ENCODE measurements at places on chromosomes 5 and 9. TPM values are rescaled to one million over a fixed set of nuclear protein-coding genes. Genes with fewer than 3 reads are reported as not detected.

GRCh38 chr5:6408627-6409446, 30.5 kb upstream of the MED10 start:
- DNase-seq = peak; percentile 53

- DNase-seq = peak; percentile 34
Measured at GRCh38 chr5:181186986-181187499, 18.0 kb downstream of the TRIM7 start.

DNA sequence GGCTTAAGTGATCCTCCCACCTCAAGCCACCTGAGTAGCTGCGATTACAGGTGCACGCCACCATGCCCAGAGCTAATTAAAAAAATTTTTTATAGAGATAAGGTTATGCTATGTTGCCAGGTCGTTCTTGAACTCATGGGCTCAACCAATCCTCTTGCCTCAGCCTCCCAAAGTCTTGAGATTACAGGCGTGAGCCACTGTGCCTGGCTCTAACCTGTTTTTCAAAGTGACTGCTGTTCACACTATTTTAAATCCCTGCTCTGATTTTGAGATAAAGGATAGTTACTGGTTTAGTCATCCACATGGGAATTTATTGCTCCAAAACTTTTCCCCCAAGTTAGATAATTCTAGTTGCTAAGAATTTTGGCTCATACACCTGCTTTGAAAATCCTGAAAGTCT, 48.2 kb upstream of the MTMR12 start:
- no peak for DNase-seq

DNA sequence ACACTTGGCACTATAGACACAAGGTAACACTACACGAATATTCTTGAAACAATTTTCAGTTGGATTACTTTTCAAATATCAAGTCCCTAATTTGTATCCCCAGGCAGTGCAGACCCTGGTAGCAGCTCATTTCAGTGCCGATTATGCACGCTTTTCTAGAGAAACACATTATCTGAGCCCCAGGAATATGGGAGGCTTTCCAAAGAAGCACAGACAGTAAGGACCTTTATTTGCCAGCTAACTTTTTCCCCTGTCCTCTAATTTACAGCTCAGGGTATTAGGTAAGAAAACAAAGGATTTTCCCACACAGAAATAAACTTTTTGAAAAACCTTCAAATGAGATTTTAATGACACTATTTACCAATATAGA, 852.3 kb upstream of the DMAC1 start:
- no peak for DNase-seq

- DNase-seq = no peak
Measured at GRCh38 chr9:295576-295975, 80.9 kb downstream of the DOCK8 start.

- DNase-seq = no peak
Measured at GRCh38 chr9:134837529-134837928, 43.1 kb upstream of the FCN2 start.

PFN3 gene
- total RNA-seq = not detected

Data from Daoy (cell line).